ENCODE measurements at places on chromosomes 13 and 19.

- no peak for DNase-seq
Observed at GRCh38 chr13:96632536-96633320, 361.5 kb downstream of the OXGR1 start.

GRCh38 chr13:106418556-106418955 is 116.9 kb downstream of the EFNB2 start:
- no peak for DNase-seq

GRCh38 chr19:7692417-7693088 is 9.4 kb downstream of the FCER2 start:
- DNase-seq = no peak

DNA sequence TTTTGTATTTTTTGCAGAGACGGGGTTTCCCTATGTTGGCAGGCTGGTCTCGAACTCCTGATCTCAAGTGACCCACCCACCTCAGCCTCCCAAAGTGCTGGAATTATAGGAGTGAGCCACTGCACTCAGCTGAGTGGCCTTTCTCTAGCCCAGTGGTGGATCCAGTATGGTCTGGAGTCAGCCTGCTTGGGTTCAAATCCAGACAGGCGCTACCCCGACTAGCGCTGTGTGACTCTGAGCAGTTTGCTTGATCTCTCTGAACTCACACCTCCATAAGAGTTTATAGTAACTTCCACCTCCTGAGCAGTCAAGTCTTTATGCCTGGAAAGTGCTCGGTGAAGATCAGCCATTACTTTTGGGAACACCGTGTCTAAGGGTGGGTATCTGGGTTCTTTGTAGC is 10.4 kb downstream of the S1PR2 start:
- no peak for DNase-seq

DNA sequence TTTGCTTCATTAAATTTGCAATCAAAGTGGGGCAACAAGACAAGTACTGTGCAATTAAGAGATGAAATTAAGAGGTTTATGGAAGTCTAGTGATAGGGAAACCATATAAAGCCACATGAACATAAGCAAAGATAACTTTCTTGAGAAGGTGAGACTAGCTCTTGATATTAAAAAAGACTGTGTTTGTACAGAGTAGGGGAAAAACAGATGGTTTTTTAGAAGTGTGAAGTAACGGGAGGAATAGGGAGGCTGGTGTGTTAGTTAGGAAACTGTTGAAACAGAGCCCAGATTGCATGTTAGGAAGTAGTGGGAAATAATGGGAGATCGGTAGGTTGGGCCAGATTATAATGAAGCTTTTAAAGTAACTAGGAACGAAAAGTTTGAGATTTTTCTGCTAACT is 149.8 kb upstream of the FREM2 start:
- no peak for DNase-seq

Data from NCI-H2227 treated with DMSO at 0.1 percent for 48 hours (cell line).